ENCODE measurements at places on chromosomes 3 and 15.

GRCh38 chr15:57770495-57770894 is 64.0 kb downstream of the POLR2M start:
- DNase-seq = no peak

- peak; percentile 31 for DNase-seq
These were observed 42.0 kb downstream of the RORA start for GRCh38 chr15:61186905-61187741.

DNA sequence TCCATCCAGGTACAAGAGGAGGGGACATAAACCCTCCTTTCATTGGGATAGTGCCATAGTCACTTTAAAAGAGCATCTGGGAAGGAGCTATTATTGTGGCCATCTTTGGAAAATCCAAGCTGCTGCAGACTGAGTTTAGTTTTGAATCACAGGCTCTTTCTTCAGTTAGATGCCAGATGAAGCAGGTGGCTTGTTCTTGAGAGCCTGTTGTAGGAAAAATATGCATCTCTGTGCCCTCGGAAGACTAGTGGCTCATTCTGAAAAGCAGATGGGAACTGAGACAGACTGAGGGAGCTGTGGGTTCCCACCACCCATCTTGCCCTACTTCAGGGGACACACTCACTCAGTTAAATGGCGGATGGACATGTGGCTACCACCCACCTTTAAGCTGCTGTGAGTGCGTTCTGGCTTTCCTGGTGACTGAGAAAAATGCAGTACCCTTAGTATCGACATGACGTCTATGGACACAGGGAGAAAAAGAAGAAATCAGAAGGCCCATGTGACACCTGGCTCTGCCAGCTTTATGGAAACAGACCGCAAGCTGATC is 50.2 kb downstream of the RARB start:
- no peak for DNase-seq

GRCh38 chr15:86201313-86202008 is 121.8 kb downstream of the AGBL1 start:
- DNase-seq = no peak

DNA sequence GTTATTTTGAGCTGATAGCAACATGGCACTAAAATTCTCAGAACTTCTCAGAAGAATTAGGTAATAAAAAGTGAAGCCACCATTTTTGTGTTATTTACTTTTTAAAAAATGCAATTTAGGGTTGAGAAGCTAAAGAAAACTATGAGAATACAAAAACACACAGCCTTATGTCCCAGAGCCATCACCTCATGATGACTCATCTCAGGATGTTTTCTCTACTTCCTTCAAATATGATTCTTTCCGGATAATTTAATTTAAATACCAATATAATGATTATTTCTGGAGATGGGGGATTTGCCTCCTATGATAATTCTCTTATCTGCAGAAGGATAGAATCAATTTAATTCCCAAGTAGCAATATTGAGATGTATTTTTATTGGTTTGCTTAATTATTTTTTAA is 105.6 kb upstream of the BFSP2 start:
- DNase-seq = peak; percentile 21

DNA sequence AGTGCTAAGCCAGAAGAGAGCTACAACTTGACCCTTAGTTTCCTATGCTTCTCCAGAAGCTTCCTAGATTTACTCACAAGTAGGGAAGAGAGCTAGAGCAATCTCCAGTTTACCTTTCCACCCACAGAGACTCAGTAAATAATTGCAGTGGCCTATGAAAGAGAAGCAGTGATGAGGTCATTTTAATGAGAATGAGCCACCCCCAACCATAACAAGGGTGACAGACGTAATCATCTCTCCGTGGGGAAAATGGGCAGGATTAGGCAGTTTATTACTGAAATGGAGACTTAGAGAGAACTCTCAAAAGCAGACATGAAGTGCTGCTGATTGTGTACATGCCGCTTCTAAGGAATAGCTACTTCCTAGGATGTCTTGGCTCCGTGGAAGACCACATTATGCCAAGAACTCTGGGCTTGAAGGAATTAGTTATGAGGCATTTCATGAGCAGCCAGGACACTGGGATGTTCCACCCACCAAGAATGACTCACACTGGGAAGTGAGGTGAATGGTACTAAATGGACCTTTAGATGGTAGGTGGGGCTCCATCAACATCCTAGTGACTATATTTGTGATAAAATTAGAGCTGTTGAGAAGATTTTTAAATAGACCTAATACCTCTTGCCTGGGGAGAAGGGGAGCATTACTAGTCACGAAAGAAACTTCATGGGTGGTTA is 160.9 kb downstream of the EDEM1 start:
- DNase-seq = no peak

DNA sequence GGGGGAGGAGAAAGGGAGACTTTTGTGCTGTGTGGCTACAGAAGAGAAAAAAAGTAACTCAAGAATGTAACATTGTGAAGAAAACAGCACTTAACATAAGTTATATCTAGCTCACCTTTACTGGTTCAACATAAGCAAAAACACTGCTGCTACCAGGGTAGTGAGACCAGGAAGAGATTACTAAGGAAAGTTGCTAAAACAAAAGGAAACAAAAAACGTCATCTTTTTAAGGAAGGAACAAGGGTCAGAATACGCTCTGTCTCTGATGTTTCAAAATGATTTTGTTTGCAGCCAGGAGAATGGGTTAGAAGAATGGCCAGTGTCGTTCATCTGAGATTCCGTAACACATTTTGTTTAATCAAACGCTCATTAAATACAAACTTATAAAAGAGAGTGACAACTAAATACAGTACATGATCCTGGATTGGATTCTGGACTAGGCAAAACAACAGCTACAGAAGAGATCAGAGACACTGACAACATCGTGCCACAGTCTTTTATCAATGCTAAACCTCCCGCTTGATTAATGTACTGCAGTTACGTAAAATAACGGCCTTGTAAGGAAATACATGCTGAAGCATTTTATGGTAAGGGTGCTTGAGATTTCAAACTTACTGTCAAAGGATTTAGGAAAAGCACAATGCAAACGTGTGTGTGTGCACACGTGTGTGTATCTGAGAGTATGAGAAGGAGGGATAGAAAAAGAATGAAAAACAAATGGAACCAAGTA is 67.7 kb downstream of the FOXP1 start:
- DNase-seq = no peak

GRCh38 chr3:13324835-13325501 is 95.2 kb downstream of the NUP210 start:
- peak; percentile 5 for DNase-seq

DNA sequence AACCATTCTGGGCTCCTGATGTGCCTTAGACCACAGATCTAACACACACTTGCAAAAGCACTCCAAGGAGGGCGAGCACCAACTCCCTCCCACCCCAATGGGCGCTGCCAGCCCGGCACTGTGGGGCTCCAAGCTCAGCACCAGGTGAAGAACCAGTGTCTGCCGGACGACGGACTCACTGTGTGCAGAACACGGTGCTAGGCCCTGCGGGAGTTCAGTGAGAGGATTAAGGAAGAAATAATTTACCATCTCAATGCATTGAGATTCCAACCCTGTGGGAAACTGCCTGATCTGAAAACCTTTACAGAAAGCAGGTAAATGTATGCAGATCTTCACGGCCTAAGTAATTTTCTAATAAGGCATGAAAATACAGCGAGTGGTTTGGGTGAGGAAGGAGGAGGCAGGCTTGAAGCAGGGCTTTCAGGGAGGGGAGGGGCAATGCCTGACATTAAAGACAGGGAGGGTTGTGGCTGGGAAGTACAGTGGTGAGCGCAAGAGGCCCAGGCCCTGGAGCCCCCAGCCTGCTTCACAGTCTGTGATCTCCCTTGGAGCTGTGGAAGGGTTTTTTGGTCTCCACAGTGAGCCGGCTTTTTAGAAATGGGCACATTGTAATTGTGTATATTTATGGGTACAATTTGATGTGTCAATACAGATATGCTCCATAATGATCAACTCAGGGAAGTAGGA is 35.6 kb upstream of the CHRNB4 start:
- DNase-seq = no peak

GRCh38 chr3:9903238-9903624 is 583 bp downstream of the IL17RE start:
- peak; percentile 69 for DNase-seq

GRCh38 chr3:126153695-126154360 is 26.6 kb downstream of the ALDH1L1 start:
- DNase-seq = no peak

DNA sequence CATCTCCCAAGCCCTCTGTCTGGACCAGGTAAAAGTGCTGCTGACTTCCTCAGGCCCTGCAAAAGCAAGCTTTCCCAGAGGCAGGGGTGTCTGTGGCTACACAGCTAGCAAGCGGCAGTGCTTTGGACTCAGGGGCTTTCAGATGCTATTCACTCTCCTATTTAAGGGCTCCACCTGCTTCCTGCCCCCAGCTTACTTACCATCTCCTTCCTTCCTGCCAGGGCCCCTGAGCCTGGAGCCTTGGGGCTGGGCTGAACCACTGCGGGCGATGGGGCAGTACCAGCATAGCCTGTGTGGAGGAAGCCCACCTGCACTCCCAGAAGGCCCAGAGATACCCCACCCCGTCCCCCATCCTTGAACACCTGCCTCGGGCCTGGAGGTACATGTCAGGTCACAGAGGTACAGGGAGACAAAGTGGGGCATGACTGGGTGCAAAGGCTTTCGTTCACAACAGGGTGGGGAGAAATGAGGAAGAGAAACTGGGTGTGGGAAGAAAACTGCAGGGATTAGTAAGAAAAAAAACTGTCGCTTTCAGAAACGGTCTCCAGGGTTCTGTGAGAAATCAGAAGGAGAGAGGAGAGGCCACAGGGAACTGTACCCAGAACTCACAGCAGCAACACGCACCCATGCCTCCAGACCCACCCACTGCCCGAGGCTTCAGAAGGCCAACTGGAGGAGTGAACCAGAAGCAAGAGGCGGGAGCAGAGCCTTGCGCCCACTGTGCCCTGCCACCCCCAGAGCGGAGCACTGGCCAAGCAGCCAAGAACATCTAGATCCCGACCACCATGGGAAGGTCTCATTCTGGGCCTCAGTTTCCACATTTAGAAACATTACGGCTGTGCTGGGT is 49.5 kb downstream of the CCDC12 start:
- DNase-seq = no peak

GRCh38 chr3:18720543-18720942 is 295.4 kb upstream of the SATB1 start:
- no peak for DNase-seq

GRCh38 chr3:77227567-77227966 is 187.7 kb downstream of the ROBO2 start:
- DNase-seq = no peak

GRCh38 chr3:38533285-38533976 is 37.3 kb downstream of the EXOG start:
- DNase-seq = no peak

DNA sequence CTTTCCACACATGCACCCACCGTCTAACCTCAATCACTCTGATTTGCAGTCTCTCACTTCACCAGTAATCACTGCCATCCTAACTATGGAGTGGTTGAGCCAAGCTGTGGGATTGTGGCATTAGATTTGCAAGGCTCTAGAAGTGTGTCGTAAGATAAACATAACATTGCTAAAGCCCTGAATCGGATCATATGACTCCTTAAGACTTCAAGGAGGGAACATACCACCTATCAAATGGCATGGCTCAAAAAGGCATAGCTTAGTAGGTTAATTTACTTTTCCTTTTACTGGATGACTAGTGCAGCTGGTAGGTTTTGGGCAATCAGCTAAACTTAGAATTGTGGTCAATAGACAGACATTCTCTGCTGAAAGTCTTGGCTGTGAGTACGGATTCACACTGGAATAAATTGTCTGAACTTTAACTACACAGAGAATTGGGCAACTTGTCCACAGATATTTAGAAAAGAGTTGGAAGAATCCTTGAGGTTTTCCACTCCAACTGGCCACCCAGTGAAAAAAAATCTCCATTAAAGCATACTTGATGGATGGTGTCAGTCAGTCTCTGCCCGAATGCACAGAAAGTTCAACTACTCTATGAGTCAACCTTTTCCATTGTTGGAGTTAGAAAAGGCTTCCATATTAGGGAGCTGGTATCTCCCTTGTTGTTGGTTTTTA is 476.7 kb upstream of the CBLB start:
- peak; percentile 99 for DNase-seq

- DNase-seq = no peak
These were observed 328.5 kb upstream of the TBC1D5 start for GRCh38 chr3:18070944-18071343.

DNA sequence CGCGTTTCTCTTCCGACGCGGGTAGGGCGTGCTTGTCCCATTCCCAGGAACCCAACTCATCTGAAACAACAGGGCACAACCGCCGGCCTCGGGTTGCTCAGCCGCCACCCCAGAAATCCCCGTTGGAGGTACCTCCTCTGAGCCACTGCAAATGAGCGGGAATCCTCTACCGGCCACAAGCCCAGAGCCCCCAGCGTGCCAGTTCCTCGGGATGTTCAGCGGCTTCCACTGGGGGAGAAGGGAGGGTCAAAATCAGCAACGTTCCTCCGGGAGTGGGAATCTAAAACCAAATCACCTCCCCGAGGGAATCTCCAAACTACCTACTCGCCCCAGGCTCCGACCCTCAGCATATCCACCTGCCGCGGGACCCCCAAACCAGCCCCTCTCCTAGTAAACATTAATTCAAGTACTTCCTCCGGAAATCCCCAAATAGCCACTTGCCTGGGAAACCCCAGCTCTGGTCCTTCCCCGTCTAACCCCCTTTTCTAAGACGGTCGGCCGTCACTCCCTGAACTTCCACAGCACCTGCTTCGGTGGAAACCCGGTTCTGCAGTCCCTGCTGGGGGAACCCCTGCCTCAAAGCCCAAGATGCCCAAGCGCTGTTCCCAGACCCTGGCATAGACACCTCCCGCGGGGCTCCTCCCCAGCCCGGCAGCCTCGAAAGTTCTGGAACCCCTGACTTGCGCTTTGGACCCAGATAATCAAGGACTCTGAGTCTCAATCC is 887 bp downstream of the OXTR start:
- DNase-seq = no peak

GRCh38 chr3:115165266-115165665 is 18.2 kb upstream of the ZBTB20 start:
- DNase-seq = no peak

- no peak for DNase-seq
These were observed 18.2 kb upstream of the UBP1 start for GRCh38 chr3:33458446-33458845.

DNA sequence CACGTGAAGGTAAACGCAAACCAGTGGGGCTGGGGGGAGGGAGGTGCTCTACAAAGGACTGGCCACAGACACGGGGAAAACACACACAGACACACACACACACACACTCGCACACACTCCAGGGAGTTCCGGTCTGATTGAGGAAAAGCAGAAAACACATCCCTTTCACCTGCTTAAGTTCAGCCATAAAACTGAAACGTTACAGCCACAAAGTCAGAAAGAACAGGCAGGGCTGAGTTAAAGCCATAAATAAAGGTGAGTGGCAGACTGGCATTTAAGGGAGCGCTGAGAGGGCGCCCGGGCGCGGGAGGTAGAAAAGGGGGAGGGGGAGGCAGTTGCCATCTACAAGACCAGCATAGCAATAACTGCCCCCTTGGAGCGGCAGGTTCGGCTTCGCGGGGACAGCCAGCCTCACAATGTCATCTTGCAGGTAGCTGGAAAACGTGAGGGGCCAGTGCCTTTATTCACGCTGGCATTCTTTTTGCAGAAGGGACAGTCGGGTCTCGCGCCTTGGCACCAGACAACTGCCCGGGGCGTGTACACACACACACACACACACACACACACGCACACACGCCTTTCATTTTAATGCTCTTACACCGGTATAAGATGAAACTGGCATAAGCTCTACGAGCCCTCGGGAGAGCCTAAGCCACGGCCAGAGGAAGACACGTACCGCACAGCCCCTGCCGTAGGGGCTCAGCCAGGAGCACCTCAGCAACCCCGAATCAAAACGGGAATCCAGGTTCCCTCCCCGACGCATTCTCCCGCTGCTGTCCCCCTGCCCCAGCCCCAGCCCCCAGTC is 866 bp downstream of the TNIK start:
- no peak for DNase-seq

- DNase-seq = peak; percentile 31
These were observed at the start of gene DNAJA4 for GRCh38 chr15:78264304-78265136. Gene DNAJA4 (plus strand): TSS chr15:78264562. CDS start chr15:78264764, 202 bp downstream.

Measured in fibroblast of upper back skin (primary cell).